Fibroblast of pulmonary artery (primary cell): ENCODE measurements at places on chromosomes 2 and 18.

DNA sequence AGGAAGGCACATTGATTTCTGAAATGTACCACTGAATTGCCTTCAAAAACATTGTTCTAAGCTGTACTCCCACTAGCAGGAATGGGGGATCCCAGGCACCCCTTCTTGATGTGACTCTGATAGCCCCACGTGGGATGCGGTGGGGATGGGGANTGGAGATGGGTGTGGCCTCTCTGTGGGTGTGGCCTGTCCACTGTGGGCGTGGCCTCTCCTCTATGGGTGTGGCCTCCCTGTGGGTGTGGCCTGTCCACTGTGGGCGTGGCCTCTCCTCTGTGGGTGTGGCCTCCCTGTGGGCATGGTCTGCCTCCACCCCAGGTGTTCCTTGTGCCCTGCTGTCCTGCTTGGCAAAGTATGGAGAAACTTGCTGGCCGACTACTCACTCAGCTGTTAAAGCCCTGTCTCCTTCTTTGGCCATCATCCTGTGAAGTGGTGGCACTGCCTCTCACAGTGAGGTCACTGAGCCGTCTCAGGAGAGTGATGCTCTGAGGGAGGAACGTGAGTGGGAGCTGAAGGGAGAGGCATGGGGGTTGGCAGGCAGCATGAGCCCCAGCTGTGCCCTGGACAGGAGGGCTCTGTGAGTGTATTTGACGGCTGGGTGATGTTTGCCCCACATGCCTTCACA, 6.7 kb upstream of the PARD6G start:
- no peak for DNase-seq

- DNase-seq = peak; percentile 67
These were observed 78.8 kb upstream of the GAREM1 start for GRCh38 chr18:32549248-32550110.

DNA sequence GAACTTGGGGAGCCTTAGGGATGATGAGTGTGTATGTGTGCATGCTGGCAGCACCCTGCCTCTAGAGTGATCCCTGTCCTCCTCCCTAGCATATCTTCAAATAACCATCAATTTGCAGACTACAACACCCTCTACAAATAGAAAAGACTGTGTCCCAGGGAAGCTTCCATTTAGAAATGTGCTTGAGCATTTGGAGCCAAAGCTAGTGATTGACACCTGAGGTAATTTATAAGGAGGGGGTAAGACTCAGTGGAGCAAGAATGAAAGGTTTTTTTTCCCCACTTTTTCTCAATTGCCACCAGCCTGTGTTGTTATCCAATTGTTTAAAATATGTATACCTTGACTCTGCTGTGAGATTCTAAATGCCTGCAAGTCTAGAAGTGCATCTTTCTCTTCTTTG, 286.0 kb upstream of the SLC14A2 start:
- DNase-seq = no peak

GRCh38 chr18:23684515-23685197, 4.6 kb upstream of the LAMA3 start:
- DNase-seq = peak; percentile 40

GRCh38 chr2:58140508-58141072, 94.0 kb downstream of the VRK2 start:
- no peak for DNase-seq

DNA sequence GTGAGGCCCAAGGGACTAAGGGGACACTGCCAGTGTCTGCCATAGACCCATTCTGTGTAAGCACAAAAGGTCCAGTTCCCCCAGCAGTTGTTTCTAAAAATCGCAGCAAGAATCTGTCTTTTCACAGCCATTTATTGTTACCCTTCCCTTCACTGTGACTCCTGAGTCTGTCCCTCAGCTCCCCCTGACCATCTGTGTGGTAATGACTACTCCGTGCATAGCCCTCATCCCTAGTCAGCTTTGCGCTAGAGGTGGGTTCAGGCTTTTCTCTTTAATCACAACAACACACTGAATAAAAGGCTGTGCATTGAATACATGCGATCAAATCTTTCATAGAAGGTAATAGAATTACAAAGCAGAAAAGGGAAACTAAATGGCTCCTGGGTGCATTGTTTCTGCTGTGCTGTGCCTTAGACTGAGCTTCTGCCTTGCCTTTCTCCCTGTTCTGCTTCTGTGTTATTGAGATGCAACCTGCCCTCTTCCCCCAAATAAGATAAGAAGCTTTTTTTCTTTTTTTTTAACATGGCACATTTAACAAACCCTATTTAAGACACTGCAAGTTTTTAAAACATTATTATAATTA, 836.0 kb upstream of the CDH2 start:
- no peak for DNase-seq

GRCh38 chr18:68083131-68083530, 566.6 kb upstream of the DSEL start:
- peak; percentile 75 for DNase-seq

GRCh38 chr2:215436705-215437565, 1.1 kb upstream of the FN1 start:
- peak; percentile 69 for DNase-seq

- DNase-seq = no peak
These were observed 44.9 kb upstream of the TAF4B start for GRCh38 chr18:26181343-26181826.

- DNase-seq = no peak
These were observed 45.4 kb downstream of the EML6 start for GRCh38 chr2:54768772-54769428.

GRCh38 chr2:119644186-119644585, 34.8 kb upstream of the TMEM177 start:
- peak; percentile 69 for DNase-seq

GRCh38 chr2:208269091-208269490, 3.0 kb downstream of the PIKFYVE start:
- no peak for DNase-seq

DNA sequence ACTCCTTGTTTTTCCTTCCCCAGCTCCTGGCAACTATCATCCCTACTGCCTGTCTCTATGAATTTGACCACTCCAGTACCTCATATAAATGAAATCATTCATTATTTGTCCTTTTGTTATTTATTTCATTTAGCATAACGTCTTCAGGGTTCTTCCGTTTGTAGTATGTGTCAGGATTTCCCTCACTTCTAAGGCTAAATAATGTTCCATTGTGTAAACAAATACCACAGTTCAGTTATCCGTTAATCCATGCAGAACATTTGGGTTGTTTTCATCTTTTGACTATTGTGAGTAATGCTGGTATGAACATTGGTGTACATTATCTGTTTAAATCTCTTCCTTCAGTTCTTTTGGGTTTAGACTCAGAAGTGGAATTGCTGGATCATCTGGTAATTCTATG, 18.8 kb downstream of the DYNC2LI1 start:
- DNase-seq = no peak

- no peak for DNase-seq
These were observed 180.9 kb downstream of the BCL2 start for GRCh38 chr18:63138436-63139340.

DNA sequence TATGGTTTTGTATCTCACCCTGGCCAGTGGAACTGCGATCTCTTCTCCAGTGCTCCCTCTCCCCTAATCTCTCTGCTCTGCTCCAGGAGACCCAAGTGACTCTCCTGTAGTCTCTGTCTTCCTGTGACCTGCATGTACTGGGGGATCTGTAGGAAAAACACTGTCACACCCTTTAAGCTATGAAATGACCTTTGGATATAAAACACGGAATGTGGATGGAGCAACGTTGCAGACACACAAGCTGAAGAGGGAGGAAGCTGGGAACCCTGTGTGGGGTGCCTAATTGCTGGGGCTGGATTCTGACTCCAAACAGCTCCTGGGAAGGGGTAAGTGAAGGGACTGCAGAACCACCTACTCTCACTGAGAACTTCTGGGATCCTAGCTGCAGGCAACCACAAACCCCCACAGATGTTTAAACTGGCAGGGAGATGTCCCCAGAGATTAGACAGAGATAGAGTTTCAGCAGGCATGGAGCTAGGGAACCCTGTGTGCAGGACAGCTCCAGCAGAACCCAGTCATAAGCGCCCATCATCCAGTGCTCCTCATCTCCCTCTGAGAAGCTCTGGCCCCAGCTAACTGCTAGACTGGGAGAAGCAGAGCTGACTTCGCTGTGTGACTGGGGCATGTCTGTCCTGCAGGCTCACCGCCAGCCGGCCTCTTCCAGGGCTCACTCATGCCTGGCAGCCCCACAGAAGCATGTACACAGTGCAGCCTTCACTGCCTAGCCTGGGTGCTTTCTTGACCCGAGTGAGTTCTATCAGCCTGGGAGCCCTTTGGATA, 482.7 kb upstream of the SETBP1 start:
- no peak for DNase-seq

DNA sequence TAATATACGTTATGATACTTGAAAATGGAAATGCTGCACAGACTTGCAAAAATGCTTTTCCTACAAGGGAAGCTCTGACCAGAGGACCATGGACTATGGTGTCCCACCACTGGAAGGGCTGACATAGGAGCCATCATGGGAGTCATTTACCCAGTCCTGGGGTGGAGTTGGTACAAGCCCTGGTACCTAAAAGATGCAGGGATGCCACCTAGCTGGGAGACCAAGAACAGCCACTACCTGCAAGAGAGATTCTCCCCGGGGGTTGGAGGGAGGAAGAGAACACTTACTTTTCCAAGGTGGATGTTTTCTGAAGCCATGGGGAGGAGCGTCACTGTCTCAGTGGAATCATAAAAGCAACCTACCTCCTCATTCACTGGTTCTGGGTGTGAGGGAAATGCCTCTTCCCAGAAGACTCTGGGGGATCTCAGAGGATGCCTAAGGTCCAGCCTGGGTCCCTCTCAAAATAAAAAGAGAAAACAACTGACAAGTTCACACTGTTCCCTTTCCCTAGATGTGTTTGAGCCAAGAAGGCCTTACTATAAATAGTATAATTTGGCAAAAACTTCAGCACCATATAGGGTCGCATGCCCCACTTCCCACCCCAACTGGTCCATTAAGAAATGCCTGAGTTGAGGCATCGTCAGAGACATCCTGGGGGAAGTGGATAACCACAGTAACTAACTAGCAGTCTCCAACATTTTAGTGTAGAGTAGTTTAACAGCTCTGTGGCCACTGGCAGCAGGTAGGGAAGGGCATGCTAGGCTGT, 39.9 kb downstream of the REEP1 start:
- DNase-seq = no peak

- peak; percentile 64 for DNase-seq
These were observed 17.0 kb upstream of the RBMS1 start for GRCh38 chr2:160510617-160511016.

DNA sequence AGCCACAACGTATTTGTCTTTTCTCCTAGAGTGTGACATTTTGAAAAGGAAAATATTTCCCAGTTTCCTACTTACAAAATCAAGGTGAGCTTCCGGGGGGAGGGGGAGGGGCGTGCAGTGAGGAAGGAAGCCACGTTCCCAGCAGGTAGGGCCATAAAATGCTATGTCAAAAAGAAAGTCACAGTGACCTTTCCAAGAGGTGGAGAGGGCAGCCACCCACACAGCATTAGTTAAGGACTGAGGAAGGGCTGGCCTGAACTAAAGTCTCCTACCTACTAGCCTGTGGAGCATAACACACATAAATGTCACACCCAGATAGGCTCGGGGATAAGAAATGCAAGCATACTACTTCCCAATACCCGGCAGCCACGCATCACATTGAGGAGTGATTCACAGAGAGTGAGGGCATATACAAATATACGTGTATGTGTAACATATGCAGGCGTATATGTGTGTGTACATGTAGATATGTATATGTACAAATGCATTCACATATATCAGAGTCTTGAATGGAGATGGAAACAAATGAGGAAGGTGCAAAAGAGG, 191.1 kb downstream of the STK39 start:
- DNase-seq = no peak

GRCh38 chr2:120174963-120175581, 48.1 kb downstream of the TMEM185B start:
- DNase-seq = peak; percentile 85

- no peak for DNase-seq
These were observed 33.2 kb downstream of the MLPH start for GRCh38 chr2:237520290-237520689.

DNA sequence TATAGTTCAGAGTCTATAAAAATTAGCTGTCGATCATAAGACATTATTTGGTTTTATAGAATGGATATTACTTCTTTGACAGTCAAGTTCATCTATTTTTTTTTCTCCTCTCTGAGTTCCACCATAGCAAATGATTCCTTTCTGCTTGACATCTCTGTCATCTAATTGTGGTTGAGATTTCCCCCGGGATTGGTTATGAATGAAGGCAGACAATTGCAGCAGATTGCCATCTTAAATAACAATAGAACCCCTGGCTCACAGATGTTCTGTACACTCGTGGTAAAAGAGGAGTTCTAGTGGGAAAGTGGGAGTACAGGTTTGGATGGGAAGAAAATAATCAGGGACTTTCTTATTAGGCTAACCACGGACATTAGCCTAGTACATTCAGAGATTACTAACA, 292.1 kb upstream of the NRXN1 start:
- no peak for DNase-seq

DNA sequence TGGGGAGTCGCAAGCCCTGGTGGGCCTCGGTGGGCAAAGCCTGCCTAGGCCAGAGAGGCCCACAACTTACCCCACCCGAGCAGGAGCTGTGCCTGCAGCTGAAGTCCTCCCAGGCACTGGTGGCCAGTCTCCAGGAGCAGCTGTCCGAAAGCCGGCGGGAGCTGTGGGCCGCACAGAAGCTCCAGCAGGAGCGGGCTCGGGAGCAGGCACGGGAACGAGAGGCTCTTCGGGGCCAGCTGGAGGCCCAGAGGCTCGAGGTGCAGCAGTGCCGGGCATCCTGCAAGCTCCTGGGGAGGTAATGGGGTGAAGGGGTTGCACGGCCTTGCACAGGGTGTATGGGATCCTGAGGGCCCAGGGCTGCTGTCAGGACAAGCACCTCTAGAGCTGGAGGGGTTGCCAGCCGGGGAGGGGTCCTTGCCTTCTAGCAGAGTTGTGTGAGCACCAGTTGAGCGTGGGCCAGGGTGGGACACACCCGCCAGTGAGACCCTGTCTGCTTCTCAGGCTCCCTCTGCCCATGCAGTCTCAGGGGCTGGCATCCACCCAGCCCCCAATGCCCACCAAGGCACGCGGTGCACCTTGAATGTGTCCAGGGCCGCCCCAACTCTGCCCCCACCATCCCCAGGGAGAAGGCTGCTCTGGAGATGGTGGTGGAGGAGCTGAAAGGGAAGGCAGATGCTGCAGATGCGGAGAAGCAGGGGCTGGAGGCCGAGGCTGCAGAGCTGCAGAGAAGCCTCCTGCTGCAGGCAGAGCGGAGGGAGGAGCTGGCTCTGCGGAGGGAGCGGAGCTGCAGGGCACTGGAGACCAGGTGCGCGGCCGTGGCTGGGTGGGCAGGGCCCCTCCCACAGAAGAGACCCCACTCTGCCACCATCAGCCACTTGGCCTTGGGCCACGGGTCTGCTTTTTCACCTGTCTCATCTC, 27.2 kb downstream of the CROCC2 start:
- DNase-seq = no peak

- DNase-seq = no peak
These were observed 25.5 kb downstream of the CYRIA start for GRCh38 chr2:16640001-16640700.

DNA sequence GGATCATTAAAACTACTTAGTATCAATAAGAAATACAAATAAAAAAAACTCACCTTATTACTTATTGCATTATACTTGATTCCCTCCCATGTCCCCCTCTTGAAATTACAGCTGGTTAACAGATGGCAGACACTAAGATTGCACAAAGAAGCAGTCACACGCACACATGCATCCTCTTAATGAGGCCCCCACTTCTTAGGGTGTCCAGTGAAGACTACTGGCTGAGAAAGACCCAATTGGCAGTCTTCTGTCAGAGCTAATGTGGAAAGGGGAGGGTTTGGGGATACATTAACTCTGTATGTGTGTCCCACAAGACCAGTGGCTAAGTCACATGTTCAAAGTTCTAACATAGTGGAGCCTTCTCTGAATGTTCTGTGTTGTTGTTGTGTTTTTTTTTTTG, 210.7 kb downstream of the MTX2 start:
- no peak for DNase-seq
